ENCODE measurements at places on chromosomes 6 and 20. TPM values are rescaled to one million over a fixed set of nuclear protein-coding genes. Genes with fewer than 3 reads are reported as not detected.

Gene TP53TG5
- not detected for total RNA-seq

Gene PARD6B
- total RNA-seq, result 0.28 TPM

Gene POLR1C
- total RNA-seq, result 21.3 TPM

Gene CEP43
- total RNA-seq, result 15.7 TPM

Data from dermis blood vessel endothelial cell (primary cell).